ENCODE measurements at places on chromosomes 2 and 18. TPM values are rescaled to one million over a fixed set of nuclear protein-coding genes. Genes with fewer than 3 reads are reported as not detected.

UGT1A3 gene
- not detected for total RNA-seq

FAM237A gene
- not detected for total RNA-seq

AQP4 gene
- not detected for total RNA-seq

SLC23A3 gene
- total RNA-seq, result 0.64 TPM

GPR75 gene
- 2.6 TPM for total RNA-seq

EVA1A gene
- total RNA-seq, result 48.3 TPM

RGPD8 gene
- 12.6 TPM for total RNA-seq

MRO gene
- total RNA-seq, result not detected

DNA sequence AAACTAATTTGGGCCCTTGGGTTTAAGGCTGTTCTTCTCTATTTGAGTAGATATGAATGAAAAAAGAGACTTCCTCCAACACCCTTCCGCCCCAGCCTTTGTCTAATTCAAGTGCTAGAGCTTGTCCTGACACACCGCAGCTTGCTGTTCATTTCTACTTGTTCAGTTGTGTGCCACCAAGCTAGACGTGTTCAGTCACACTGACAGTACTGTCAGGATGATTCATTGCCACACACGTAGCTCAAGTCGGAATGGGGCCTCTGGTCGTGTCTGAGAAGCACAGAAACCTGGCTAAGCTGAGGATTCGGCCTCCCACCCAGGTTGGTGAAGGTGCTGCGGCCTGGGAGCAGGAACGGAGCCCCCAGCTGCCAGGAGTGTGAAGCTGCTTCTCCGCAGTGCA lies 45.6 kb upstream of the INHBB start:
- DNase-seq, result no peak

GRCh38 chr2:241149675-241149924 lies 328 bp upstream of the PASK start:
- no peak for DNase-seq

GRCh38 chr18:26655525-26656430 lies 107.4 kb upstream of the KCTD1 start:
- peak; percentile 17 for DNase-seq

DNA sequence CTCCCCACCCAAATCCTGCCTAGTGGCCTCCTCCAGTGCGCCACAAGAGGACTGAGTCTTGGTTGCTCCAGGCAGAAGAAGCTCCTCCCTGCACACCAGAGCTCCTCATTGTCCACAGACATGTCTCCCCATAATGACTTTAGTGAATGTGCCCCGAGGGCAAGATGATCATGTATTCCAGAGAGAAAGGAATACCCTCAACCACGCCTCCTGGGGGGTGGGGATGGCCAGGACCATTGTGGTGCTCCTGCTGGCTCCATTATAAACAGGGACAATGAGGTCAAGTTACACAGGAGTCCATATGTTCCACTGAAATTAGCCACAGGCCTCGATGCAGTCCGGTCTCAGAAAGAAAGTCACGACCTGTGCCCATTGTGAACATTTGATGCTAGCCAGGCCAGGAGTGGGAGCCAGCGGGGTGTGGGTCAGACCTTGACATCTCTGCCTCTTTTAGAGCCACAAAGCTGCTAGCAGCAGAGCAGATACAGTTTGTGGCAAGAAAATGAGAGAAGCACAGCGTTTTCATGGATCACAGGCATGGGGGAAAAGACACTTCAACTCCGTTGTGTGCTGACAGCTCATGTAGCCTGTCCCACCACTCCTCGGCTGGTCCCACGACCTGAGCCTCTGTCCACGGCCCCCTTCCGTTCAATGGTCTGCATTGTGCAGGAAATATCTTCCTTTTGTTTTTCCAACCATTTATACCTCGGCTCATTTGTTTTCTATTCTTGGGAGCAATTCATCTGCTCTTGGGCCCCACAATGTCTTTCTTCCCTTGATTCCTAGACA lies 70.7 kb upstream of the FZD7 start:
- no peak for DNase-seq

DNA sequence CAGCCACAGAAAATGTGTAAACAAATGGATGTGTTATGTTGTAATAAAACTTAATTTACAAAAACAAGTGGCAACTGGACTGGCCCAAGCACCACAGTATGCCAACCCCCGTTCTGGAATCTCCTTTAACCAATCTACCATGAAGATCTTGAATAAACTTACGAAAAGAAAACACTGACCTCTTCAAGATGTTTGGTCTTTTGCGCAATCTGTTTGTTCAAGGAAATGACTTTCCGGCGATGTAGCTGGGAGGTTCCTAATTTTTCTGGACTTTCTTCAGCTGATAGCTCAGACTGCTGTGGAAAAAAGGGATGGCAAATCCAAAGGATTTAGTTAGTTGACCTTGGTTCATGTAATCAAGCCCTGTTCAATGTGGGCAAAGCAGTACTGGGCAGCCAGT lies 55.7 kb downstream of the CCDC93 start:
- DNase-seq, result peak; percentile 96

DNA sequence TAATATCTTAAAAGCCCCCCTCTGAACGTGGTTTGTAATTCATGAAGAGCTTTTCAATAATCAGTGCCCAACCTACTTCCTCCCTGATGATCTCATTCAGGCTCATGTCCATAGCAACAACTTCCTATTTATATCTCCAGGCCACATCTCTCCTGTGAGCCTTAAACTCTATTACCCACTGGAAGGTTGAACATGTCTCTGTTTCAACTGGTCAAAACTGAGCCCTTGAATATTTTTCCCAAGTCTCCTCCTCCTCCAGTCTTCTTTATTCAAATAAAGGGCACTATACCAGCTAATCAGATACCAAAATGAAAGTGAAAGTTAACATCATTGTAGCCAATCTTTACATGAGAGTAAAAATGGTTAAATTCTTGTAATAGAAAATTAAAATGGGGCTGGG lies 63.7 kb upstream of the ITGA4 start:
- peak; percentile 56 for DNase-seq

- peak; percentile 41 for DNase-seq
These were observed at the start of gene SH3YL1 for GRCh38 chr2:263774-264492. Gene SH3YL1 (minus strand): TSS chr2:264032. CDS start chr2:263984, 48 bp downstream.

GRCh38 chr2:126672980-126673605 lies 17.1 kb downstream of the GYPC start:
- DNase-seq, result no peak

GRCh38 chr2:204223544-204223943 lies 287.0 kb downstream of the ICOS start:
- no peak for DNase-seq

- no peak for DNase-seq
These were observed 36.4 kb downstream of the KCNF1 start for GRCh38 chr2:10948188-10948564.

- no peak for DNase-seq
These were observed 5.3 kb upstream of the NCL start for GRCh38 chr2:231469583-231469950.

DNA sequence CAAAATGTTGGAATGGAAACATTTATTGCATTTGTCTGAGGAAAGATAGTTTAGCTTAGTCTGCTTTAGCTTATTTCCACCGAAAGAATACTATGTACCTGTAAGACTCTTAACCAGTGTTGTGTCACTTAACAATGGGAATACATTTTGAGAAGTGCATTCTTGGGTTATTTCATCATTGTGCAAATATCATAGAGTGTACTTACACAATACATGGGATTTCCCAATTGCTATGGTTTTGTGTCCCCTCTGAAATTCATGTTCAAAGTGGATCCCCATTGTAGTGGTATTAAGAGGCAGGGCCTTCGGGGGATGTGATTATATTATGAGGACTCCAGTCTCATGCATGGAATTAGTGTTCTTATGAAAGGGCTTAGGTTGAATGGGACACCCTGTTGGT lies 249.4 kb upstream of the UBE2E3 start:
- DNase-seq, result peak; percentile 16

DNA sequence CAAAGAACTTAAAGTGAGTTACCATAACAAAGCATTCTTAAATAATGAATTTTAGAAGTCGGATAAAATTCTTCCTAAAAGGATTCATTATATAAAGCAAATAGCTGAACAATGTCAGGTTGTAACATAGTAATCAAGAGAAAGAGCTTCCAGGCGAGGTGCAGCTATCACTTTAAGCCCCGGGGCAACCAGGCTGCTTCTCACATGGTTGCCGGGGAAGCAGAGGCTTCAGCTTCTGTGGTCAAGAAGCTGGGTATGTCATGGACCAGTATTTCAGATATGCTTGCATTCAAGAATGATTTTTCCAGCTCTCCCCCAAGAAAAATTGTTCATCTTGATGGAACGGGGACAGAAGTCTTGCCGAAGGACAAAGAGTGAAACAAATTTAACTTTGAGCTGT lies 23.6 kb upstream of the KYNU start:
- DNase-seq, result no peak

DNA sequence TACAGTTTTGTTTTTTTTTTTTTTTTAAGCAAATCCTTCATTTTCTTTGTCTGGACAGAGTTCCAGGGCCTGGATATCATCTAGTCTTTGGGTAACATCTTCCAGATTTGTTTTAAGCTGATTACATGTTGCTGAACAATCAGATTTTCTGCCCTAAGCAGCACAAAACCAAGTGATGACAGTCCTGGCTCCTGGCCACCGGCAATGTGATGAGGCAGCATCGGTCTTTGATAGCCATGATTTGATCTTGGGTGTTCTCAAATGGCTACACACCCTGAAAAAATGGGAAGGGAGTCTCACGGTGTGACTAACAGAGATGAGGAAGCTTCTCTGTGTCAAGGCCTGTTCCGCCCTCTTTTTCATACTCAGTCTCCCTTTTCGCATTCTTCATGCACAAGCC lies 708.6 kb upstream of the ZEB2 start:
- peak; percentile 11 for DNase-seq

DNA sequence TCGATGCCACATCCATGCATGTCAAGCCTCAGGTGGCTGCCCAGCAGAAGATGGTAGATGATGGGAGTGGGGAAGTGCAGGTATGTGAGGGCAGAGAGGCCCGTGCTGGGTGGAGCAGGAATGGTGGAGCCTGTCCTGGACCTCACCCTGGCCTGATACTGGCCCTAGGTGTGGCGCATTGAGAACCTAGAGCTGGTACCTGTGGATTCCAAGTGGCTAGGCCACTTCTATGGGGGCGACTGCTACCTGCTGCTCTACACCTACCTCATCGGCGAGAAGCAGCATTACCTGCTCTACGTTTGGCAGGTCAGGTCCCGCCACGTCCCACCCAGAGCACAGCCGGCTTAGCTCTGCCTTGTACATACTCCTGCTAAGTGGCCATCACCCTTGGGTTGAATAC lies 13.0 kb downstream of the VIL1 start:
- DNase-seq, result no peak

DNA sequence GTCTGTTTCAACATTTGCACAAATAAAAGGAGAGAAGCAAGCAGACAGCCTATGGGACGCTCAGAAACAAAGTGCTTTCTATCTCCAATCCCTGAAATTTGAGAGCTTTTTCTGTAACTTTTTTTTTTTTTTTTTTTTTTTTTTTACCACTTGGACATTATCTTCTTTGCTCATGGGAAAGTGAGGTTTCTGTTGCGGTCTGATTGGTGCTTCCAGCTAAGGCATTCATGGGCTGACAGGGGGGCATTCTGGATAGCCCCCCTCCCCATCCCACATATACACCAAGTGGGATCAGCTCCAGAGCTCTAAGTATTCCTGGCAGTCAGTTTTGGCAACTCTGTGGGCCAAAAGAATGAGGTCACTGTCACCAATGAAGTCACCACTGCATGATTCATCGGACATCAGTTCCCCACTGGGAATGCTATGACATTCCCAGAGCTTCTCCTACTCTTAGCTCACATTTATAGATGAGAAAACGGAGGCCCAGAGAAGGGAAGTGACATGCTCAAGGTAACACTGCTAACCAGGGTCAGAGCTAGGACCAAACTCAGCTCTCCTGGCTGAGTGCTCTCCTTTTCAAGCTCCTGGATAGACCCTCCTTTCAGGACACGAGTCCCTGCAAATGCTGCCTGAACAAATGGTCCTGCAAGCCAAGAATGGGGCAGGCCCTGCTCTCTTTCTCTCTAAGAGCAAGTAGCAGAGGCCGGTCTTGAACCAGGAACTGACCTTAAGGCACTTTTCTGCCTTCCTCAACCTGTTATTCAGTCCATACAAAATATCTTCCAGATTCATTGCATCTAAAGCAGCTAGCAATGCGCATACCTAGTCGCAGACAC lies 61.3 kb downstream of the TMEM247 start:
- peak; percentile 79 for DNase-seq

DNA sequence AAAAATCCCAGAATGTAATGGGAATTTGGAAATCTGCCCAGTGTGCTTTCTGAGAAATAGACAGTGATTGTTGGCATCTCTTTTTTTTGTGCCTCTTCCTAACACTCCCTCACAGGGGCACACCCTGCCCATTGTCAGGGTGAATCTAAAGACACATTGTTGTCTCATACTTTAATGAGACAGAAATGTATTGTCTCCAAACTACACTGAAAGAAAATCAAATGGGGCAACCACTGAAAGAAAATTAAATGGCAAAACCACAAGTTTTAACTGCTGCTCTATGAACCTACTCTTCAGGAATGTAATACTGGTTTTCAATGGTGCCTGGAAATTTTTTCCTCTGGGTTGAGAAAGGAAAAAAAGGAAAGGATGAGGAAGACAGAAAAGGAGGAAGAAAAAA lies 43.2 kb upstream of the GLS start:
- peak; percentile 61 for DNase-seq

- peak; percentile 56 for DNase-seq
These were observed 28.4 kb downstream of the MCEE start for GRCh38 chr2:71101656-71102055.

DNA sequence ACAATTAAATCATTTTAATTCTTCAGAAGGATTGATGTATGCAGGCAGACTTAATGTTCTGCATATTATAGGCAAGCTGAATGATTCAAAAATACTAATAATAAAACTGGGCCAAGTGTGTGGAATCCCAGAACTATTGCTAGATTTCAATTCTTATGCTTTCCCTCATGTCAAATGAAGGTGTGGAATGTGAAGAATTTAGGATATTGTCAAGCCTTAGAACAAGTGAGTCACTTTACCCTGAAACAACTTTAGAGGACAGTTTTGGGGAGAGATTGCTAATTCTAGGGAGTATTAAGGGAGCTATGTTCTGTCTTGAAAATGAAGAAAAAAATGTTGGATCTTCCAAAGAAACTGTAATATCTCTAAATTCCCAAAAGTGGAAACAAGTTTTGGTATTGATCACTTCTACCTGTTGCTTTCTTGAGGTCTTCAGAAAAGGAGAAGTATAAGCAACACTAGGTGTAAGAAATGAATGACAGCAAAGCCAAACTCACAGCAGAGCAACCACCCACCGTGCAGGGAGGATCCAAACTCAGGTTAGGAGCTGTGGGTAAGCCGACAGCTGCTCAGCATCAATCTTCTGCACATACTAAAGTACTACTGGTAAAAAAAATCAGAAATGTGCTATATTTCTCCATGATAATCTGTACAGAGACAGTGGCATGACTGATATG lies 818.1 kb downstream of the SLC4A3 start:
- DNase-seq, result no peak

GRCh38 chr2:227703961-227704360 lies 13.9 kb downstream of the SLC19A3 start:
- peak; percentile 24 for DNase-seq

DNA sequence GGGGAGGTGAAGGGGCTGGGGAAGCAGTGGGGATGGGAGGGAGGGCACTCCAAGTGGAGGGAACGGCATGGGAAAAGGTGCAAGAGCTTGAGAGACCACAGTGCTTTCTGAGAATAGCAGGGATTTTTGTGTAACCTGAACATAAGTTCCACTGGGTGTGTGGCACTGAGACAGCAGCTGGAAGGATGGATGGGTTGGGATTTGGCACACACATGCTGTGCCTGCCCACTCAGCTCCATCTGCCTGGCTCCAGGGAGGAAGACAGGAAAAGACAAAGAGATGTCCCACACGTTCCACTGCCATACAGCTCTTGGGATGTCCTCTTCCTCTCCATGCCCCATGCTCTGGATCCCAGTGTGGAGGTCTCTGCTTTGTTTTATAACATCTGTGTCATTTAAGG lies 114.1 kb upstream of the TEX51 start:
- DNase-seq, result no peak
